GM13977 (cell line): ENCODE measurements at places on chromosomes 6 and 20.

- no peak for DNase-seq
Observed at GRCh38 chr6:37657112-37657886, 40.4 kb downstream of the MDGA1 start.

DNA sequence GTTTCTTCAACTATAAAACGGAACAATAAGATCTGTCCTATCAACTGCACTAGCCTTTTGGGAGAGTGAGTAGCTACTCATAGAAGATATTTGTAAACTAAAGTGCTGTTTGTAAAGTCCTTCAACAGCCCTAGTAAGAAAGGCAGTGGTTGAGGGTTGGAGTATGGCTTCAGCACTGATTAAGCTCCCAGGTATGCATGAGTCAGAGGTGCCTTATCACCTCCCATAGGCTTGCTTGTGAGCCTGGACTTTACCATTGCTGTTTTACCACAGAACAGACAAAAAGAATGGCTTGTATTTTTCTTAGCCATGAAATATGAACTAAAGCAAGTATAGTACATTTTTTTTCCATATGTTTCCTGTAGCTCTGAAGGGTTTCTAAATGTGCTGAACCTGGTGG is 44.1 kb downstream of the SAMD3 start:
- DNase-seq, result no peak

GRCh38 chr6:163935158-163935762 is 520.7 kb downstream of the QKI start:
- no peak for DNase-seq

DNA sequence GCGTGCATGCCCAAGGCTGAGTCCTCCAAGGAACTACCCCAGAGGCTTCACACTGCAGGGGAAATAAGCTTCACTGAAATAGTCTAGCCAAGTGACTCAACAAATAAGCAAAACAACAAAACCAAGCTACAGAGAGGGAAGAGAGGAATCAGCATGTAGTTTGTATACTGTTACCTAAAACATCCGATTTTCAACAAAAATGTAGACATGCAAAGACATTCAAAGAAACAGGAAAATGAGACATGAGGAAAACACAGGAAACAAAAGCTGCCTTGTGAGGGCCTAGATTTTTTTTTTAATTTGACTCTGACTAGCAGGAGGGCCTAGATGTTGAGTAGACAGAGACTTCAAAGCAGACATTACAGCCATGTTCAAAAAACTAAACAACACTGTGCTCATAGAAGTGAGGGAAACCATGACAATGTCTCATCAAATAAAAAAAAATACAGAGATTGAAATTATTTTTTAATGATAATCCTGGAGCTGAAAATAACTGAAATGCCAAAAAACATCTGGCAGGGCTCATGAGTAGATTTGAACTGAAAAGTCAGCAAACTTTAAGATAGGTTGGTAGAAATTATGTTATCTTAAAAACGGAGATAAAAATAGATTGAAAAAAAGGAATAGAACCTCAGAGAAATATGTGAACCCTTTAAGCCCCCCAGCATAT is 16.4 kb upstream of the KIF25 start:
- no peak for DNase-seq

GRCh38 chr6:111417181-111417585 is 65.8 kb downstream of the REV3L start:
- no peak for DNase-seq

DNA sequence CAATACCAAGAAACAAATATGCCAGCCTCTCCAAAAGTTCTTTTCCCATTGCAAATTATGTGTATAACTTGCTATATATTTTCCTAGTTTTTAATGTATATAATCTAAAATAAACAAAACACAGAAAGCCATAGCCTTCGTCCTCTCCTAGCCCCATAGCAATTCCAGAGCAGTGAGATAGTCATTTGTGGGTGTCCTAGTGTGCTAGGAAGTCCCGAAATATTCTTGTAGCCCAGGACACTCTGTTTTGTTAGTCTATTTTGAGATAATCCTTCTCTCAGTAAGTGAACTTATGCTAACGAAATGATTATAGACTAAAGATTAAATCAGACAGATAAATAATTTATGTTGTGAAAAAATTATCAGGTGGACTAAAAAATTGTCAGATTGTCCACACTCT is 90.7 kb downstream of the AIG1 start:
- no peak for DNase-seq

GRCh38 chr6:111050261-111051023 is 36.9 kb upstream of the SLC16A10 start:
- DNase-seq, result no peak

DNA sequence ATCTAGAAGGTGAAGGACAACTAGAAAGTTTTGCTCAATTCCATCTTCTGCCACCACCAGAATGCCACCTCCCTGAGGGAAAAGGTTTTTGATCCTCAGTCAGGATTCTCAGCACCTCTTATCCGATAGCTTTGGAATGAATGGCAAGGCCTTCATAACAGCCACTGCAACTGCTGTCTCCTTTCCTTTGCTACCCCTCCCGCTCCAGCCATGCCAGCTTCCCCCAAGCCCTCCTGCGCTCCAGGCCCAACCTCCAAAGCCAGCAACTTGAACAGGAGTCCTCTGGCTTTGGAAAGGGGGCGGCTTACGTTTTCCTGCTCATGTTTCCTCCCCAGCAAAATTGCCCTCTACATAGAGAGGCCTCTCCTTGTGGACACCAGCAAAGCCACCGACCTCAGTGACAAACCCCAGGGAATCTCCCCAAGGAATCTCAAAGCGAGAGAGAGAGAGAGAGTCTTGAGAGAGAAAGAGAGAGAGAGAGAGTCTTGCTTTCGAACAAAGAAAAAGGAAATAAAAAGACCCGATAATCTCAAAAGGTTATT is 420 bp upstream of the BTN2A1 start:
- no peak for DNase-seq

GRCh38 chr6:44071670-44072451 is 55.4 kb downstream of the MRPL14 start:
- no peak for DNase-seq

- DNase-seq, result no peak
Observed at GRCh38 chr6:141467041-141467440, 665.7 kb upstream of the GJE1 start.

DNA sequence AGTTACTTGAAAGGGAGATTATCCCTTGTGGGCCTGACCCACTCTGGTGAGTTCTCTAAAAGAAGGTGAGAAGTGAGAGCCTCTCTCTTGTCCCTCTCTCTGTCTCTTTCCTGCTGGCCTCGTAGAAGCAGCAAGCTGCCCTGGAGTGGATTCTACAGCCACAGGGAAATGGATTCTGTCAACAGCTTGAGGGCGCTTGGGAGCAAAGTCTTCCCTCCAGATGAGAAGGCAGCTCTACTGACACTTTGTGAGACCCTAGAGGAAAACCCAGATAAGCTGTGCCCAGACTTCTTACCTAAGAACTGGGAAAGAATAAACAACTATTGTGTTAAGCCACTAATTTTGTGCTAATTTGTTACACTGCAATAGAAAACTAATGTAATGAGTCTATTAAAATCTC is 39.9 kb downstream of the ANKRD60 start:
- no peak for DNase-seq

DNA sequence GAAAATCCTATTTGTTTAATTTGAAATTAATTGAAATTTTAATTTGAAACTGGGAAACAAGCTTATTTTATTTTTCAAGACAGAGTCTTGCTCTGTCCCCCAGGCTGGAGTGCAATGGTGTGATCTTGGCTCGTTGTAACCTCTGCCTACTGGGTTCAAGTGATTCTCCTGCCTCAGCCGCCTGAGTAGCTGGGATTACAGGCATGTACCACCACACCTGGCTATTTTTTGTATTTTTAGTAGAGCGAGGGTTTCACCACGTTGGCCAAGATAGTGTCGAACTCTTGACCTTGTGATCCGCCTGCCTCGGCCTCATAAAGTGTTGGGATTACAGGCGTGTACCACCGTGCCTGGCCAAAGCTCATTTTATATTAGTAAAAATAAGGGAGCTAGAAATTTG is 4.2 kb downstream of the SRSF3 start:
- no peak for DNase-seq

GRCh38 chr6:151349651-151350270 is 41.6 kb downstream of the ZBTB2 start:
- no peak for DNase-seq

DNA sequence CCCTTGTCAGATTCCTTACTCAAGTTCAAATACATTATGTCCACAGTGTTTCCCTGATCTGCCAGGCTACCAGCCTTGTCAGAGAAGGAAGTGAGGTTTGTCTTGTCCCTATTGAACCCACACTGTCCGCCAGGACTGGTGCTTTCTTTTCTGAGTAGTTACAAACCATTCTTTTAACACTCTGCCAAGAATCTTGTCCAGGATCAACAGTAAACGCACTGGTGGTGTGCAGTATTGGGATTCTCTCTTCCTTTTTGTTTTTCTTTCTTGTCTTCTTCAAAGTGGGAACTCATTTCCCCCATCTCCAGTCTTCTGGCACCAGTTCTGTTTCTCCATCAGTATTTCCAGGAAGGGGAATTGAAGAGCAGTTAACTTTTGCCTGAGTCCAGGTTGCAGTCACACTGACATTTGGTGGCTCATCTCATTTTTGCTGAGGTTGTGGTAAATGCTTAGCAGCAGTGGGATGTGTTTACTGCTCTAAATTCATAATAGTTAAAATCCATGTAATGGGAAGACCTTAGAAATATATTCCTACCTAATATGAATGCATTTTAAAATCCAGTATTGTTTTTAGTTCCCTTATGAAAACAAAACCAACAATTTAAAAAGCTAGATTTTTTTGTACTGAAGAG is 295.3 kb downstream of the PRL start:
- DNase-seq, result no peak

DNA sequence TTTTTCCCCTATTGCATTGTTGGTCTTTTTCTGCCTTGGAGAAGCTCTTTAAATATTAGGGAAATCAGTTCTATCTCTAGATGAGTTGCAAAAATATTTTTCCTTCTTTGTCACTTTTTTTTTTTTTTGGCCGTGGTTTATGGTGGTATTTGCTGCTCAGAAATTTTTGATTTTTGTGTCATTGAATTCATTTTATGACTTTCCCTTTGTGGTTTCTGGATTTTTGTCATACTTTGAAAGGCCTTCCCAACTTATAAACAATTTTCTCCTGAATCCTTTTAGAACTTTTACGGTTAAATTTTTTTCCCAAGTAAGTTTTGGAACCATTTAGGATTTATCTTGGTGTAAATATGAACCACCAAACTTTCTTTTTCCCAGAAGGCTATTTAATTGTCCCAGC is 145.6 kb downstream of the GJA10 start:
- no peak for DNase-seq

DNA sequence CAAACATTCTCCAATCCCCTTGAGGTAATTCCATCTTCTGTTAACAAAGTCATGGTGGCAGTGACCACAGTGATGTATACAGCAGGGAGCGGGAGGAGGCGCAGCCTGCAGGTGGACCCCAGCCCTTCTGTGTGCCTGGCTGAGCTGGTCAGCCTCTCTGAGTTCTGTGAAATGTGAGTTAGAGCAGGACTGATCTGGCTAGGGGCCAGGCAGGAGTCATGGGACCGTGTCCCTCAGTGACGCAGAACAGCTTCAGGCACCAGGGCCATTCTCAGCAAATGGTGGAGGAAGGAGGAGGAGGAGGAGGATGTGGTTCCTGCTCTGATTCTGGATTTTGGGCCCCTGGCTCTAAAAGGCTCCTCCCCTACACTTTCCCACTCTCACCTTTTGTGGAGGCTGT is 6.9 kb downstream of the PHACTR3 start:
- no peak for DNase-seq

DNA sequence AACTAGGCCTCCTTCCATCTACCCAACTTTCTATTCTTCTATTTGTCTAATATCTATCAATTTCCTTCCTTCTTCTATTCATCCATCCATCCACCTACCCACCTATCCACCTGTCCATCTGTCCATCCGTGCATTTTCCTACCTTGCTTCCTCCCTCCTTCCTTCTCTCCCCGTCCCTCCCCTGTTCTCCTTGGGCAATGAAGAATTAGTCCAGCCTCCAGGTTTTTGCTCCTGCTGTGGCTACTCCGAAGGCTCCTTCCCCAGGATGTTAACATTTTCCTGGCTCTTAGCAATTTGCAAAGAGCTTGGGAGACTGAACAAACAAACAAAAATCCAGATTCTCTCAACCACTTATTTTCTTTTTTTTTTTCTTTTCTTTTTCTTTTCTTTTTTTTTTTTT is 81.6 kb downstream of the KCNB1 start:
- DNase-seq, result no peak

GRCh38 chr6:112266331-112266730 is 12.0 kb upstream of the LAMA4 start:
- no peak for DNase-seq

DNA sequence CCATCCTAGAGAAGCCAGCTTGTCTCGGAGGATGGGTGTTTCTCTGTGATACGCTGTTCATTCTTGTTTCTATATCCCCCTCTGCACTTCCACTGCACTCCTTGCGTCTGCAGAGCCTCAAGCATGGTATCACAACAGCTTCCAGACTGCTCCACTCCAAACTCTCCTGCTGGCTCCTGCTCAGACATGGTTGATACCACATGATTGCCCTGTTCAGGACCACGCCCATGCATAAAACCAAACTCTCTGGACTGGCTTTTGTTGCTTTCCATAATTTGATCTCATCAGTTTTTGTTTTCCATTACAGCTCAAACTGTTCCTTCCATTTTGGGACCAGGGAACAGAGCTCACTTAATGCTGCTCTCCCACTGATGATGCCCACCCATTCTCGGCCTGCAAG is 30.0 kb upstream of the SMIM29 start:
- DNase-seq, result no peak

GRCh38 chr6:131949909-131950766 is 1.0 kb downstream of the CCN2 start:
- DNase-seq, result peak; percentile 50

DNA sequence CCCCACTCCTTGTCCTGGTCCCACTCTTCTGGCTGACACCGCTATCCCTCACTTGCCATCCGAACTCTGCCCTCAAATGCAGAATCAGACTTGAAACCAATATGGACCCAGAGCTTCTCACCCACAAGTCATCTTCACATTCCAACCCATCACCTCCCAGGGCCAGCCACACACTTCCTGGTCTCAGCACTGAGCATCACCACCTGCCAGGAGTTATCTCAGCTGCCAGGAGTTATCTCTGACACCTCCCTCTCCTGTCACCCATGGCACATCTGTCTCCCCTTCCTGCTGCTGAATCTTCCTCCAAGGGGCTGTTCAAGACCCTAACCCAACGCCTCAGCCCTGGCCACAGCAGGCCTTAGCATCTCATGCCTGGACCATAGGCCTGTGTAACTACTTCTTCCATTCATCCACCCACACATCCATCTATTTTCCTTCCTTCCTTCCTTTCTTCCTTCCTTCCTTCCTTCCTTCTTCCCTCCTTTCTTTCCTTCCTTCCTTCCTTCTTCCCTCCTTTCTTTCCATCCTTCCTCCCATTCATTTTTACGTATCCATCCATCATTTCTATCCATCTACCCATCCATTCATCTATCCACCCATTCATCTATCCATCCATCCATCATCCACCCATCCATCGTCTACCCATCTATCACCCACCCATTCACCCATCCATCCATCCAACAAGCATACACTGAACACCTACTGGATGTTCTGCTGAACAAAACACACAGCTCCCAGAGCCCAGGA is 74.6 kb upstream of the NNAT start:
- DNase-seq, result no peak
